ENCODE measurements at places on chromosomes 6 and 20. TPM values are rescaled to one million over a fixed set of nuclear protein-coding genes. Genes with fewer than 3 reads are reported as not detected.
A peak's percentile ranks its signal among the peaks of the same experiment; 100 is the strongest.

GRCh38 chr20:19913927-19914614, 103.1 kb upstream of the NAA20 start:
- DNase-seq = no peak

GRCh38 chr6:104936766-104937535, 20.0 kb upstream of the LIN28B start:
- no peak for DNase-seq

- DNase-seq = no peak
These were observed 19.2 kb upstream of the HAO1 start for GRCh38 chr20:7959484-7959883.

GRCh38 chr6:143465546-143465945, 14.9 kb downstream of the PEX3 start:
- no peak for DNase-seq

DNA sequence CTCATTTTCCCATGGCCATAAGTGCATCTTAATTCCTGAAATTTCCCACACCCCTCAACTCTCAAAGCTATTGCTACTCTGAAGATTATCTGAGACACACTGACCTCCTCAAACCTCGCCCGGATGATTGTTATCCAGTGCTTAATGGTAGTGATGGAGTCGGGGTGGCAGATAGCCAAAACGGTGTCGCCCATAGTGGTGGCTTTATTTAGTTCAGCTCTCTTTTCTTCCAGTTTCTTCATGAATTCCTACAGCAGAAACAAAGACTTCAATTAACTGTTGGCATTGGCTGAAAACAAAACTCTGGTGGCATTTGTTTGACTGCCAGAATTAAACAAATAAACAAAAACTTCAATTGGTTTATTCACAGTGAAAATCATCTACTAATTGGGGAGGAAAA, 165.4 kb downstream of the DST start:
- no peak for DNase-seq

GRCh38 chr6:101398716-101399615, 5.5 kb downstream of the GRIK2 start:
- DNase-seq = no peak

DNA sequence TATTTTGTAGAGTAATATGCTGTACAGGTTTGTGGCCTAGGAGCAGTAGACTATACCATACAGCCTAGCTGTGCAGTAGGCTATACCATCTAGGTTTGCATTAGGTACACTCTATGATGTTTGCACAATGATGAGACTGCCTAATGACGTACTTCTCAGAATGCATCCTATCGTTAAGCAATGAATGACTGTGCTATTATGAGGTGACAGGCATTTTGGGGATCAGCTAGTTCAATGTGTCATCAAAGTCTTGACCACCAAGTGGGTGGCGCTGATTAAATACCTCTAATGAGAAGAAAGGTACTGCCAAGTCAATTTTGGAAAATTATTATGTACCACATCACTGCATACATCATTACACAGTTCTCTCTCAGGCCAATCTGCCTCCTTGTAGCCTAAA, 190.2 kb downstream of the BACH2 start:
- DNase-seq = no peak

DNA sequence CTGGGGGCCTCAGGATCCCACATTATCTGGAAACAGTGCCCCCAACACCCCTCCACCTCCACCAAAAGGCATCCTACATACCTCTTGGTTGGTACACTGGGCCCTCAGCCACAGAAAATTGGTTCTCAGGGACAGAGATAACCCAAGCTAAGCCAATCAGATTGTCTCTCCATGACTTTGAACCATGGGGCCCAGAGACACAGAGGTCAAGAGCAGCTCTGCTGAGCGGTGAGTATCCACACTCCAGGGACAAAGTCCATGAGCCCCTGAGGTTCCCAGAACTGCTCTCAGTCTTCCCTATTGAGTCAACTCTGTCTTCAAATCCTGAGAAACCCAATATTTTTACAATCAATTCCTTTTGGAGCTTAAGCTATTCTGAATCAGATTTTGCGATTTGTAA, 35.3 kb downstream of the COL11A2 start:
- DNase-seq = no peak

- DNase-seq = no peak
These were observed 57.6 kb downstream of the DAAM2 start for GRCh38 chr6:39849764-39850163.

DNA sequence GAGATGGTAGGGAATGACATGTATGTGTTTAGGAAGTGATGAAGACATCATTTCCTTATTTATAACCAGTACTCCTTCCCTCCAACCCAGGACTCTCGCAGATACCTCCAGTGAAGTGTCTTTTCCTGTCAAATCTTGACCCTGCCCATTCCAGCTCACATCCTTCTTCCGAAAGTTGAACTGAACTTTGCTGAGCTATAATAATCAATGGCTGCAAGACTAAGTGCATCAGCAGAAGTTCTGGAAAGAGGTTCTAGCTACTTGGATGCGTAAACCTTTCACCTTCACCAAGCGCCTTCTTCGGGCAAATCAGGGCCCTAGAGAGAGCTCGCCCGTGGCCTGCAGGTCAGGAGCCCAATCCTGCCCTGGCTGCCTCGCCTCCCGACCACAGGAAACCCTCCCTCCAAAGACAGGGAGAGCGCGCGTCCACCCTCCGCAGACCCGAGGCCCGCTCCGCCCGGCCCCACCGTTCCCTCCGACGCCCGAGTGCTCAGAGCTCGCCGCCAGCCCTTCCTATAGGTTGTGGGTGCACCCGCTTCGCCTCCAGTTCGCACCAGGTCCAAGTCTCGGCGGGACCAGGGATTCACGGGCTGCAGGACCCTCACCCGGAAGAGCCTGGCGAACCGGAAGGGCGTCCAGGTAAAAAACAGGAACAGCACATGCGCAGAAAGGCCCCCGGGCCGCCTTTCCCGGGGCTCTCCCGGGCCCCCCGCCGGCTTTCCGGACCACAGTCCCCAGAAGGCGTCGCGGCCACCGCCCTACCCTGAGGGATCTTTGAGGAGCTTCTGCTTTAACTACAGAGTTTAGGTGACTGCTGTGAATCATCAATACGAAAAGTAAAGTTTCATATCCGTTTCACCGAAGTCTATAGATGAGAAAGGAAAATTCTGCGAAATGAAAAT, at the start of gene ZNF334:
TSS of gene ZNF334 (minus strand) at position 617 of the 902 bp plus-strand sequence. CDS start 1,457 bp downstream, outside the sequence.
- peak; percentile 69 for DNase-seq

Gene ISM1
- polyA plus RNA-seq = 4.9 TPM

All from left renal cortex interstitium (tissue), 4 donors.